ENCODE measurements at places on chromosomes 12 and 14.

- DNase-seq = no peak
These were observed 338.4 kb downstream of the ADAMTS20 start for GRCh38 chr12:43213608-43214007.

DNA sequence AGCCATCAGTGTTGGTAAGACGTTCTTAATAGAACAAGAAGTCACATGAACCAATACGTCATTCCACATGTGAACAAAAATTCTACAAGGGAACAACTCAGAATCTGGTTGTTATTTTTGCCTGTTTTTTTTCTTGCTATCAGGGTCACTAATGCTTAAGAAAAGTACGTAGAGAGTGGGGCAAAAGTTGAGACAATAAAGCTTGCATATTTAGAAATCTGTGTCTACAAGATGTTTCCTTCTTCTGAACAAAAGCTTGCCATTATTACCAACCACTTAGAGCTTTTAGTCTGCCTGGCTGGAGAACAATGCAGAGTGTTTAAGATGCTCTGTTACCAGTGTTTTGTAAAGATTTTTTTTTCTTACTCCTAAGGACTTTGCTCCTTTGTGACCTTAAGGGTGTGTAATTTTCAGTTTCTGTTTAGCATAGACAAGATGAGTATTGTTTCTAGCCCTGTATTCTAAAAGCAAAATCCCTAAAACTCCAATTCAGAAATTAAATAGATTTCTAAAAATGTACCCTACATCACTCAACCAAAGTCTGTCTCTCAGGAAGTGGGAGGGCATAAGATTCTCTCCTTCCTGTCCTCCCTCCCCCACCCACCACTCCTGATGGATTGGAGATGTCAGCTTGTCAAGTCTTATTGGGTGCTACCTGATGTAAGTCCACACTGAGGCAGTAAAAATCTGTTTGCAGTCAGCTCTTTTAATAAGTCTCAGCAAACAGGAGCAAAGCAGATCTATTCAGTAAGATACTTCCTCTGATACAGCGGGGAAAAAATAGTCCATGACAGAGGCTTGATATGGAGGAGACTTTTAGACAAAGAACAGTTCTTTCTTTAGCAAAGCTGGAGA, 267.6 kb downstream of the GRIN2B start:
- DNase-seq = no peak

GRCh38 chr14:50999726-51000125, 55.4 kb upstream of the PYGL start:
- DNase-seq = no peak

- no peak for DNase-seq
These were observed 78.8 kb downstream of the RPS6KA5 start for GRCh38 chr14:90981636-90982035.

DNA sequence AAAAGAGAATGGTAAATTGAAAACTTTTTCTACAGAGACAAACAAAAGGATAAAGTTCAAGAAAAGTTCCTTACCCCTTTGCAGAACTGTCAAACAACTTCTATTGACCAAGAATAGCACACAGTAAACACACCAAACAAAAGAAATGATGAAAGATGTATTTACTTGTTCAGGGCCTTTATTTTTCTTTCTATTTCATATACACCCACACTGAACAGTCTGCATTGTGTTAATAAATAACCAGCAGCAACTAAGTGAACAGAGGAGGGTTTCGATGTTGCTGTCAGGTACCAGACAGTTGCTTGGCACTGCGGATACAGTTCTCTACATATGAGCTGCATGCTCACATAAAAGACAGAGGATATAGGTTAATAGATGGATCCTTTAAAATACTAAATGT, 122.1 kb downstream of the SOX5 start:
- no peak for DNase-seq

DNA sequence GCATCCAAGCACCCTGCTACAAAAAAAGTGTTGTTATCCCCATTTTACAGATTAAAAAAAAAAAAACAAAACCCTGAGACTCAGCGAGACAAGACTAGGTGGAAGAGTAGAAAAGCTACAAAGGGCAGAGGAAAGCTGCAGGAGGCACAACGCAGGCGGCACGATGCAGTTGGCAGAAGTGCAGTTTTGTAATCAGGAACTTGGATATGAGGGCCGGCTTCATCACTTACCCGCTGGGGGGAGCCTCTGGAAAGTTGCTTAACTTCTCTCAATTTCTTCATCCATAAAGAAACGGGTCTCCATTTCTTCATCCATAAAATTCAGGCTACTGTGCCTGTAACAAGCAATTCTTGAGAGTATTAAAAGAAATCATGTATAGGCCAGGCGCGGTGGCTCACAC, 33.1 kb upstream of the CCDC60 start:
- no peak for DNase-seq

- no peak for DNase-seq
These were observed 27.0 kb upstream of the HIF1A start for GRCh38 chr14:61668282-61668681.
